ENCODE measurements at places on chromosomes 3 and 15.
A peak's percentile ranks its signal among the peaks of the same experiment; 100 is the strongest.

DNA sequence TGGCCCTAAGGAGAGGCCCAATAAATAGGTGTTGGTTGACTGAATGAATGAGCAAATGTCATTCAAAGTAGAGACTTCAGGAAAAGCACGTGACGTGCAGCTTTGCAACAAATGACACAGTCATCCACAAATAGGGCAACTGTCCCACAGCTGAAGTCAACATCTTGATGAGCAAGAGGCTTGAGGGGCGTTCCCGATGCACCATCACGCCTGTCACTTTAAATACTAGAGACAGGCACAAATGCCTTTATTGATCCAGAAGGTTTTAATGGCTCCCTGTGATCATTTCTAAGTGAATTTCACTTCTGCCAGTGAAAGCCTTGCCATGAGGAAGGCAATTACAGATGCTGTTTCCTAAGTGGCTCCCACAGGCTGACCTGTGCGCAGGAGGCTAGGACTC lies 43.6 kb downstream of the ABTB1 start:
- DNase-seq = no peak

- no peak for DNase-seq
Measured at GRCh38 chr3:173911446-173911845, 513.9 kb downstream of the NLGN1 start.

GRCh38 chr3:57068437-57069089 lies 8.1 kb downstream of the SPATA12 start:
- DNase-seq = no peak

DNA sequence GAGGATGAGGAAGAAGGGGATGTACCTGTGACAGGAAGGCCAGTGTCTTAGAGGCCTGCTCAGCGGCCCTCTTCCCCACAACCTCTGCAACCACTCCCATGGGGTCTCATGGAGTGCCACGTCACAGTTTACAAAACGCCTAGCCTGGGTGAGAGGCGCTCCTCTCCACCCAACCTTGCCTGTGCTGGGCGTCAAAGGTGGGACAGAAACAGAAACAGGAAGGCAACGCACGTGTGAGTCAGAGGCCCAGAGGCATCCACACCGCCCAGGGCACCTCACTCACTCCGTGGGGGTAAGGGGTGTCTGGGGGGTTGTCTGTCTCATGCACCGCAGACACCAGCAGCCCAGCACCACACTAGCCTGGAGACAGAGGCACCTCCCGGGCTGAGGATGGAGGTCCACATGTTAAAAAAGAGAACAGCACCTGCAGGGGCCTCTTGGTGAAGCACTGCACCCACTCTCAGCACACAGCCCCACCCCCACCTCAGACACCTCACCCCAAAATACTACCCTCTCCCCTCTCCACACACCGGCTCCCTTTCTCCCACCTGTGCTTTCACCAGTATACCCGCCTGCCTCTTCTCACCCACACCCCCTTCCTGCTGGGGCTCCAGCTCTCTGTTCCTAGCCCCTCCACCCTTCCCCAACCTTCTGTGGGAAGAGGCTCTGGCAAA lies 4.7 kb upstream of the CALML4 start:
- peak; percentile 15 for DNase-seq

GRCh38 chr15:39083213-39083612 lies 497.7 kb upstream of the THBS1 start:
- DNase-seq = no peak

DNA sequence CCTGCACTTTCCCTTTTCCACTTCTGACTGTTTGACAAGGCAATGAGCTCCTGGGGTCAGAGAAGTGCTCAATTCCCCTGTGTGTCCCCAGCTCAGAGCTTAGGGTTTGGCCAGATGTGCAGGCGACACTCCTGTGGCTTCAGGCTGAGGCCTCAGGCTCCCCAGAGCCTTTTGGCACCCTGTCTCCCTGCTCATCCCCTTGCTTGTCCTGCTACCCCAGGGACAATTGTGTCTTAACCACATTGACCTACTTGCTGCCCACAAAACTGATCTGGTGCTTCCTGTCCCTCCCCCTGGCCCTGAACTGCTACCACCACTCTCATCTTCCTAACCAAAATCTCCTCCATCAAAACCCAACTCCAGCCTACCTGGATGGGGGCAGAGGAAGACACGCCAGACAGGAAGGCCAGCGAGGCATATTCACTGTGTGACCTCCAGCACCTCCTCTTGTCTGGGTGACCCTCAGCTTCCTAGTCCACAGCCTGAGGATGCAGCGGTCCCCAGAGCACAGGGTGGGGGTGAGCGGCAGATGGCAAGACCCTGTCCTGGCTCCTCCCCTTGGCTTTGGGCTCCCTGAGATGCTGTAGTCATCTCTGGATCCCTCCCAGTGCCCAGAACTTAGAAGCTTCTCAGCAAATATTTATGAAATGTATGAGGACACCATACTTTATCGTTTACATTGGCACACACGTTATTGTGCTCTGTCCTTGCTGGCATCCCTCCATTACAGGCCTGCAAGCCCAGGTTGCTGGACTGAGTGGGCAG lies 98.9 kb upstream of the SLC6A6 start:
- DNase-seq = no peak

DNA sequence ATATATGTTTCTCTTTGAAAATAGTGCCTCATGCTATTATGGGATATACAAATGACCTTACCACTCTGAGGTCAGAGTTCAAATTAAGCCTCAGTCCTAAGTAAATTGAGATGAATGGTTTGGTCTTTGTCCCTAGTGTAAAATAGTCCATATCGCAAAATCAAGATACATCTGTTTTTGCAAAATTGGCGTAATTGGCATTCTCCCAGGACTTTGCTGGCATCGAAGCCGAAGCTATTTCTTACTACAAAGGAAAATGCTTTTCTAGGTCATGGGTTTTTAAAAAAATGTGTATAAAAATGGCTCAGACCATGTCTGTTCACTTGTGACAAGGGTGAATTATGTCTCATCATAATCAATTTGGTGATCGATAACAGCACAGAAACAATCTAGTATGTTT lies 25.9 kb downstream of the ROBO2 start:
- no peak for DNase-seq

- no peak for DNase-seq
Measured at GRCh38 chr3:197854596-197855343, 63.7 kb downstream of the LRCH3 start.

GRCh38 chr3:46372492-46373359 lies 2.0 kb downstream of the CCR5 start:
- DNase-seq = no peak

DNA sequence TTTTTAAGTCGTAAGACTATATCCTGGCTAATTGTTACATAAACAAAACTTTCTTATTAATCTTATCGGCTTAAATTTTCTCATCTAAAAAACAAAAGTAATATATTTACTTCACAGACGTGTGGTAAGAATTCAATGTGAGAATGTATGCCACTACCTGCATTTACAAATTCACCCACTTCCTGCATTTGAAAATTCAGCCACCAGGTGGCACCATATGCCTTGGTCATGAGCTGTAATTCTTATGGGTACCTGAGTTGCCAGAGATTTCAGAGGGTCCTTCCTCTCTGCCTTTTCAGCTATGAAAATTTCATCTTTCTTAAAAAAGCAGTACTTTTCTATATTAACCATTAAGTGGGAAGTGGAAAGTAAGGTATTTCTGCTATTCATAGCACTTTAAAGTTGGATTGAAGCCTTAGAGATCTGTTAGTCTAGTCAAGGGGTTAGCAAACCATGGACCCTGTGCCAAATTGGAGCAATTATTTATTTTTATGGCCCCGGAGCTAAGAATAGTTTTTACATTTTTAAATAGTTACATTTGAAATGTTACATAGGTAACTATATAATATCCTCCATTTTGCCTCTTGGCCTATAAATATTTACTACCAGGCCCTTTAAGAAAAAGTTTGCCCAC lies 127.8 kb downstream of the HCN4 start:
- peak; percentile 21 for DNase-seq

DNA sequence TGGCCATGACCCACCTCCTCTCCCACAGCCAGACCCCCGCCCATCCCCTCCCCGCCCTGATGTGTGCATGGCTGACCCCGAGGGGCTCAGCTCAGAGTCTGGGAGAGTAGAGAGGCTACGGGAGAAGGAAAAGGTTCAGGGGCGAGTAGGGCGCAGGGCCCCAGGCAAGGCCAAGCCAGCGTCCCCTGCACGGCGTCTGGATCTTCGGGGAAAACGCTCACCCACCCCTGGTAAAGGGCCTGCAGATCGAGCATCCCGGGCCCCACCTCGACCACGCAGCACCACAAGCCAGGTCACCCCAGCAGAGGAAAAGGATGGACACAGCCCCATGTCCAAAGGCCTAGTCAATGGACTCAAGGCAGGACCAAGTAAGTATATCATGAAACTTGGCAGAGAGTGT lies 11.7 kb downstream of the MAP1A start:
- no peak for DNase-seq

- DNase-seq = no peak
Measured at GRCh38 chr3:51549311-51549710, 10.8 kb downstream of the RAD54L2 start.

- DNase-seq = no peak
Measured at GRCh38 chr3:165128544-165128943, 50.2 kb upstream of the SI start.

DNA sequence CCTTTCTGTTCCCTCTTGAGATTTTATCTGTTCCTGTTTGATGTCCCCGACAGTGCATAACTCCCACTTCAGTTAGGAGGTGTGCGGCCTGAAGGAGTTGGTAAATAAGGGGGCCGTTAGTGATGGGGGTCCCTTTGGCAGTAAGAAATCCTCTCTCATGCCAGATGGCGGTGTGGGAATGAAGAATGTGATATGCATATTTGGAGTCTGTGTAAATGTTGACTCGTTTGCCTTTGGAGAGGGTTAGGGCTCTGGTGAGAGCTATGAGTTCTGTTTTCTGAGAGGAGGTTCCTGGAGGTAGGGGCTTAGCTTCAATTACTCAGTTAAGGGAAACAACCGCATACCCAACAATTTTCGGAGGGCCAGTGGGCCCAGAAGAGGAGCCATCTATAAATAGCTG lies 38.8 kb upstream of the RNF7 start:
- no peak for DNase-seq

- no peak for DNase-seq
Measured at GRCh38 chr3:16596352-16597032, 8.7 kb downstream of the DAZL start.

DNA sequence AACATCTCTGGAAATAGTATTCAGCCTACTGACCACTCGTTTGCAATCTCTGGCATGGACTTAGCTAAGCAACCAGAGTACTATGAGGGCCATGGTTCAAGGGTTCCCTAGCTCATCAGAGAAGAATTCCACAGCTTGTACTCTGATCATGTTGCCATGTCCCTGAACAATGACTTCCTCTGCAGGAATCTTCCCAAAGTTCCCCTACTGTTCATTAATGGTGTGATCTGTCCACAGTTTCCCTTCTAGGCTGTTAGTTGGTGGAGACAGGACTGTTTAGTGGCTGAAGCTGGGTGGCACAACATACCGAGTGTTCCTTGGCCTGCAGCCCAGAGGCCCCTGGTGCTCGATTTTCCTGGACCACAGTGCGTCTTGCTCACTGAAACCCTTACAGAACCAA lies 44.4 kb upstream of the GALNT15 start:
- no peak for DNase-seq

- DNase-seq = no peak
Measured at GRCh38 chr3:127613406-127613805, 15.2 kb downstream of the MCM2 start.

DNA sequence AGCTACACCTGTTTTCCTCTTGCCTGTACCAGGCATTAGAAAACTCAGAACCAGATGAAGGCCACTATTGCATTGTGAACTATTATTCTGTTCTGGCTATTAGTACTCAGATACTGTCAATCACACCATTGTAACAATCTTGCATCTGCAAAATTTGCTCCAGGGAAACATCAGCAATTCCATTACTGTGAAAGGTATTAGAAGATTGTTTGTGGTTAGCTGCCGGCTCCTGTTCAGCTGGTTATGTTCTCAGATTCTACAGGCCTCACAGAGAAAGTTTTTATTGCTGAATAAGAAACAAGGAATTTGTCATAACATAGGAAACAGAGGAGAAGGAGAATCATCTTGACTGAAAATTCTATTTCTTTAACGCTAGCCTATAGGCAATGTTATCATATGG lies 179.9 kb downstream of the PLOD2 start:
- DNase-seq = no peak

- no peak for DNase-seq
Measured at GRCh38 chr15:89150287-89150686, 62.0 kb downstream of the ABHD2 start.

GRCh38 chr15:91050128-91050455 lies 27.7 kb upstream of the VPS33B start:
- DNase-seq = no peak

- no peak for DNase-seq
Measured at GRCh38 chr3:45793482-45794176, 2.7 kb downstream of the SLC6A20 start.

DNA sequence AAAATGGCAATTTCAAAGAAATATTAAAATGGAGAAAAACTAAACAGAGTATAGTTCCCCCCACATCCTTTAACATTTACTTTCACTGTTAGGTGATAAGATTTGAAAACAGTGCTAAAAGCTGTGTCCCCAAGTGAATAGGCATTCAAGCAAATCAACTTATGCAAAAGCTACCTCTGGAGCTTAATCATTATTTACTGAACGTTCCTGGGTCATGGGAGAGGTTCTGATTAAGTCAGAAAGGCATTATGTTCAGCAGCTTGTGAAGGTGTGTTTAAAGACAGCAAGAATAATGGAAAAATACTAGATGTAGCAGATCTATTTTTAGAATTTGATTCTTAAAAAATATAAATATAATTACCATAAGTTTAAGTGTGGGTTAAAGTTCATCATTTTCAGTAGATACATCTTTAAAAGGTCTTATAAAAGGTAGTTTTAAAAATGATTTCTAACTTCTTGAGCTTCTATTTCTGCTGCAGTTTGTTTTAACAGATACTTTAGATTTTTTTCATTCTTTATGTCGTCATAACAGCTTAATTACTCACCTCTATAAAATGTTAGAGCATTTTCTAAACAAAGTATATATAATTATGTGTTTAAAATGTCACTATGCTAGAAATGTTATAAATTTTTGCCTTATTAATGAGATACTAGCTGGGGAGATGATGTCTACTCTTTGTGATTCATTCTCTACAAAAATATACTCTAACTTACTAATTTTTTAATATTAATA lies 127.9 kb downstream of the MITF start:
- DNase-seq = no peak
